Muscle of back (tissue), 13 donors: ENCODE measurements at places on chromosomes 6 and 20.

GRCh38 chr20:15818651-15819071 lies 754.6 kb downstream of the KIF16B start:
- no peak for DNase-seq

DNA sequence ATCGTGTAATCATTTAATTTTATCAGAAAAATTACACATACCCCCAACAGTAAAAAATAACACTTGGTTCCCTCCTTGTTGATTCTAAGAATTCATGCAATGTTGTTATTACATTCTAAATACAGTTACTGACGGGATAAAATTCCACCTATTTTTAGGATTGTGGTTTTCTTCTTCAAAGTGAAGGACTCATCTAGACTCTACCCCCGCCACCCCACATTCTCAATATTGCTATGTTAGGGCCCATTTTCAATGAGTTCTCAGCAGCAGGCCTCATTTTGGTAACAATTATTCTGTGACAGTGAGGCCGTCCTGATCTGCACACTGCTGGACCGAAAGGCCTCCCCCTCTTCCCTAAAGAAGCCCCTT lies 43.5 kb downstream of the PREX1 start:
- DNase-seq: no peak

DNA sequence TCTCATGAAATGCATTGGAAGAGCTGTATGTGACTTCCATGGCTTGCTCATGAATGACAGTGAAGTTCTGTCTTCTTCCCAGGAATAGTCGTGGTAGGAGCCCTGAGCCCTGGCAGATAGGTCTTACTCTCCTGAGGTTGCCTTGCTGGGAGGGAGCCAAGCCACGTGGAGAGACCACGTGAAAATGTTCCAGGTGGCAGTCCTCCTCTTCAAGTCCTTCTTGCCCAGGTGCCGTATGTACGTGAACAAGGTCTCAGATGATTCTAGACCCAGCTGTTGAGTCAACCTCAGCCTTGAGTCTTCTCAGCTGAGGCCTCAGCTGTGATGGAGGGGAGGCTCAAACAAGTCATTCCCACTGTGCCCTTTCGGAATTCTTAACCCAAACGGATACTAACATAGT lies 192.4 kb upstream of the PRDM1 start:
- DNase-seq: no peak

DNA sequence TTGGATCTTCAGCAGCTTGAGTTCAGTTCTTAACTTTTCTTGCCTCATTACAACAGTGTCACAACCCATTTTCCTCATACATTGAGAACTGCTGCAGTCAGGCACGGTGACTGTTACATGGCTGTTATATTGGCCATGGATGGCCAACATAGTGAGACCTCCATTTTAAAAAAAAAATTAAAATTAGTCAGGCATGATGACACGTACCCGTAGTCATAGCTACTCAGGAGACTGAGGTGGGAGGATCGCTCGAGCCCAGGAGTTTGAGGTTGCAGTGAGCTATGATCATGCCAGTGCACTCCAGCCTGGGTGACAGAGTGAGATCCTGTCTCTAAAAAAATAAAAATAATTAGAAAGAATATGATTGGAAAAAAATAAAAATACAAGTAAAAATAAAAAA lies 9.9 kb upstream of the MMP24 start:
- DNase-seq: no peak

GRCh38 chr6:153484056-153484455 lies 353.0 kb upstream of the RGS17 start:
- no peak for DNase-seq

- DNase-seq: no peak
These were observed 77.2 kb downstream of the PFDN4 start for GRCh38 chr20:54284928-54285704.

DNA sequence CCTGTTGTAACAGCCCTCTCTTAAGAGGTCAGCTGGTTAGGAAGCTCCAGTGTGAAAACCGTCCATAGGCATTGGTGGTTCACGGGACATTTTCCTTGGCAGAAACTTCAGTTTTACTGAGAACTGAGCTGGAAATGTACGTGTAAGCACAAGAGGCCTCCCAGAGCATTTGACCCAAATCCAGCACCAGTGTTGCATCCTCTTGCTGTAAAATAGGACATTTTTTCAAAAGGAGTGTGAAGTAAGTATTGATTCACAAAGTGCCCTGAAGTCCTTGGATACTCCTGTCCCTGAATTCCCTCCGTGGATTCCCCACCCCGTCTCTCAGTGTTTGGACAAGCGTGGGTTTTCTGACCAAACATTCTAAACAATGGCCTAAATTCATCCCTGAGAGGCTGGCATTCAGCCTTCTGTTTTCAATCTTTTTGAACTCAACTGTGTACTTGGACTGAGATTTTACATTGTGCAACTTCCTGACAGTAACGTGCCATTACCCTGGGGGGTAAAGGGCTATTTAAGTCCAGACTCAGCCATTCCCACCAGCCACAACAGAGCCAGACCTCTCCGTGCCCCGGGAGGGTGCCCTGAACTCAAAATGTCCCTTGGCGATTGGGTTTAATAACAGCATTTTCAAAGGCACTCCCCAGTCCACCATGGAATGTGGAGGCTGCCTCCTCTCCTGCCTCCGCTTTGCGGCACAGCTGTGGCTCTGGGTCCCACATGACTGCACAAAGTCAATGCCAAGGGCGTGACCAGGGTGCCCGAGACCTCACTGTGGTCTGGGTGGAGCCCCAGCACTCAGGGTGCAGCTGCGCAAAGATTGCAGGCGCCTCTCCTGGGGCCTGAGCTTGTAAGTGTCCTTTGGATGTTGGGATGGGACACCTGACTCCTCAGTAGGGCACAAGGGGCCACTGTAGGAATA lies 92.7 kb upstream of the AFDN start:
- DNase-seq: peak; percentile 64
